Lung (tissue), 17 donors: ENCODE measurements at places on chromosomes 12 and 14. TPM values are rescaled to one million over a fixed set of nuclear protein-coding genes. Genes with fewer than 3 reads are reported as not detected.

GRCh38 chr14:73524493-73524892 is 12.4 kb upstream of the ACOT1 start:
- H3K4me3 ChIP-seq = no peak overlapping the region
- no peak for DNase-seq
- H3K36me3 ChIP-seq = no peaks in the 10 kb centered on the region

DNA sequence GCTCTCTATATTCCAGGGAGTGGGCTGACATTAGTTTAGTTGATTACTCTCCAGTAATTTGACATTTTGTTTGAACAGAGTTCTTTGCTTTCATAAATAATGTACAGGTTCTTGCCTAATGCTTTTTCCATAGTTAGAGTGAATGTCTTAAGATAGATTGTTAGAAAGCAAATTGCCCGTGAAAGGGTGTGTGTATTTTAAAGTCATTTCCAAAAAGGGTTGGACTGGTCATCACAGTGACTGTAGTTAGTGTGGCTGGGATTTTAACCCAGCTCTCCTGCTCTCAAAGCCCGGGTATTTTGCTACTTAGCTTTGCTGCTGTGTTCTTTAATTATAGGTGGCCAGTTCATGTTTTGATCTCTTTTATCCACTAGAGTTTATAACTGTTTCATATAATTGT is 74.2 kb downstream of the DNAH10 start:
- no peak overlapping the region for H3K4me3 ChIP-seq
- DNase-seq = no peak
- no peaks in the 10 kb centered on the region for H3K4me1 ChIP-seq
- H3K27me3 ChIP-seq = no peaks in the 10 kb centered on the region
- no peaks in the 10 kb centered on the region for H3K36me3 ChIP-seq
- no peak overlapping the region for H3K27ac ChIP-seq

GRCh38 chr14:76654573-76655108 is 106.6 kb upstream of the VASH1 start:
- no peak overlapping the region for H3K4me3 ChIP-seq
- no peaks in the 10 kb centered on the region for H3K36me3 ChIP-seq
- no peaks in the 10 kb centered on the region for H3K4me1 ChIP-seq
- no peaks in the 10 kb centered on the region for H3K27me3 ChIP-seq
- DNase-seq = peak; percentile 37

DNA sequence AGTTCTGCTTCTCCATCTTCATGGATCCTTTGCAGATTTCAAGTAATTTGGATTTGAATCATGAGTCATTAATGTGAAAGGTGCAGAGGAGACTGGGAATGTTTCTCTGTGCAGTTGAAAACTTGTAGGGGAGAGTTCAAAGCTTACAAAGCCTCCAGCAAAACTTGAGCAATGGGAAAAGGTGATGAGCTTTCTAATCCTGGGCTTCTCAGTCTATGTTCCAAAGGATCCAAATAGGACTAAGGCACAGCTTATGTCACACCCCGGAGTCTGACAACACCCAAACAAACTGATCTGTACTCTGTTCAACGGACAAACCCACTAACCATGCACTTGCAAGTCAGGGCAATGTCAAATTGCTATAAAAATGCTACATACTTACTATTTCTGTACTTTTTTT is 134.8 kb downstream of the DUSP6 start:
- H3K4me3 ChIP-seq = no peak overlapping the region
- no peak overlapping the region for H3K27ac ChIP-seq
- no peaks in the 10 kb centered on the region for H3K27me3 ChIP-seq
- DNase-seq = no peak

- DNase-seq = no peak
- H3K27me3 ChIP-seq = peaks cover 66% of the 10 kb centered on the region
- H3K27ac ChIP-seq = no peak overlapping the region
- peaks cover 17% of the 10 kb centered on the region for H3K36me3 ChIP-seq
- no peaks in the 10 kb centered on the region for H3K4me1 ChIP-seq
- no peak overlapping the region for H3K4me3 ChIP-seq
These were observed 8.1 kb downstream of the SHMT2 start for GRCh38 chr12:57237596-57237931.

The TAS2R31 gene
- polyA plus RNA-seq = 0.26 TPM
